ENCODE measurements at places on chromosomes 6 and 20.

DNA sequence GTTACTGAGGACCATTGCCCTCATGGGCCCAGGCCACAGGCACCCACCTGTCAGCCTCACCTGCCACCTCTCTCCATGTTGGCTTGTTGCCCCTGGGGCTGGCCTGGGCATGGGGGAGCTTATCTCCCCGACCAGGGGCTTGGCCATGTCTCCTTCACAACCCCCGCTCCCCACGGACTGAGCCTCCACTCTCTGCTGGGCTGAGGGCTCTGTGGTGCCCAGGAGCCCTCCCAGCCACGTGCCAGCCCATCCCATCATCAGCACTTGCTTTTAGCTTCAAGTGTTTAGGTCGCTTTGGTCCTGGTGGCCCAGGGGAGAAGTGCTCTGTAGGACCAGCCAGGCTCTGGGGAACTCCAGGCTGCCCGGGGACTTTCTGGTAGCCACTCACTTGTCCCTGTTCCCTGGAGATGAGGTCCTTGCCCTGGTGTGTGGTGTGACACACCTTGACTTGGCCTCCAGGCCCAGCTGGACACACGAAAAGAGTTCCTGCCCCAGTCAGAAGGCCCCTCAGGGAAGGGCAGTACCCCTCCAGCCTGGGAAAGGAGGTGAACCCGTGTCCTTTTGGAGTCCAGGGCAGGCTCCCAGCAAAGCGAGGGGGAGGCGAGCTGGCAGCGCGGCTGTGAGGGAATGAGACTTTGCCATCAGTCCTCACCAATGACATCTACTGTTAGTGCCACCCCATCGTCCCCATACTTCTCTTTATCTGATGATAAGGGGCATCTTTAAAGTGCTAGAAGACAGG is 352.6 kb downstream of the ZFAND3 start:
- DNase-seq = no peak

GRCh38 chr20:25301357-25301920 is 53.6 kb downstream of the PYGB start:
- no peak for DNase-seq

DNA sequence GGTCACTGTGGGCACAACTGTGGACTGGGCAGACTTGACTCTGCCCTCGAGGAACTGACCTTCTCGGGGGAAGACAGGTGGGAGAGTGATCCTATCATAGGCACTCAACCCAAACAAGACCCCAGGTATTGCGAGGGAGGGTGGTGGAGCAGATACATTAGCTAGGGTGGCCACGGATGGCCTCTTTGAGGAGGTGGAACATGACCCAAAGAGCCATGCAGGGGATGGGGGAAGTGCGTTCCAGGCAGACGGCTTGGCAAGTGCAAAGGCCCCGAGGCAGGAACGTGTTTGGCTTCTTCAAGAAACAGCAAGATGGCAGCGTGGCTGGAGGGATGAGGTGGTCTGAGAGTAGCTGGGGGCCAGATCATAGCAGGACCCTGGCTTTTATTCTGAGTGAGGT is 167.6 kb downstream of the NFATC2 start:
- DNase-seq = no peak

GRCh38 chr6:168332020-168332419 is 12.4 kb upstream of the DACT2 start:
- DNase-seq = no peak

GRCh38 chr20:3218307-3218988 is 9.2 kb downstream of the ITPA start:
- peak; percentile 14 for DNase-seq

- no peak for DNase-seq
Observed at GRCh38 chr6:95133578-95133977, 443.8 kb upstream of the MANEA start.

DNA sequence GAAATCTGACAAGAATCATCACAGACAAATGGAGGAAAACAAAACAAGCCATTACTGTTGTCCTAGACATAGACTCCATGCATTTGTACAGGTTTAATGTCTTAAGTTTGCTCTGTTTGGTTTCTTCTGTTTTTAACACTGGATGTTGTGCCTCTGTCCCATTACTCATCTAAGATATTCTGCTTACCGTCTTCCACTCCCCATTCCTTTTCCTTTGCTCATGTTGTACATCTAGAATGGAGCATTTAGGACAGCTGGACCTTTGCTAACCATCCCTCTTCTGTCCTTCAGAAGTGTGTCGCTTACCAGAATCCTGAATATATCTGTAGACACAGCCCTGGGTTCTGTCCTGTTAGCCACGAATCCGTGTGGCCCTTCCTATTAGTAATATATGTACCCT is 35.2 kb downstream of the RAB22A start:
- DNase-seq = no peak

DNA sequence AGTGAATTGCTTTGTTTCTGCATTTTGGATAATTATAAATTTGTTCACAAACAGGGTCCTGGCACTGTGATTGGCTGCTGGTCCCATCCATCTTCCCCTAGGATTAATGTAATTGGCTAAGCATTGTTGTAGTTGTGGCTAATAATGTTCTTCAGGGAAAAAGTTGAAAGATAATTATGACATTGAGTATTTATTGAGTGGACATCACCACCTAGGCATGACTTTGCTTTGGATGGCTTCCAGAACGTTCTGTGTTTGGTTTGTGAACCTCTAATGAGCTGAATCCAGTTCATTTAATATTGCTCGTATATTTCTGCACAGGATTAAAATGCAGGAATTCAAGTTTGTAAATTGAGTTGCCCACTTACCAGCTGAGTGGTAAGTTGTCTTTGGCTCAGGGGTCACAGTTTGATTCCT is 55.1 kb downstream of the ARID1B start:
- DNase-seq = no peak

DNA sequence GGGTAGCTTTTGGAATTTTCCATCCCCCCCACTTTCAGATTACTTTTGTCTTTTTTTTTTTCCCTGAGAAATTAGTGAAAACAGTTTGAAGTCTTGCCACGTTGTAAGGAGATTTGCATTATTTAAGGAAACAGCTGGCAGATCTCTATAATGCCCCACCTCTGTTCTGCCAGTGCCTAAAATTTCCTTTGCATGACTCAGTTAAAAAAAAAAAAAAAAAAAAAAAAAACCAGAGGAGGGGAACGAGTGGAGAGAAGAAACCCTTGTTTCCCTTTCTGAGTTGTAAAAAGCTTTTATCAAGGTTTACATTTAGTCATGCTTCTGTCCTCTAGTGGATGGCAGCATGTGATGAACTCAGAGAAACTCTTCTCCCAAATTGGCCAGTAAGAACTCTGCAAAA is 33.5 kb downstream of the CARMIL1 start:
- DNase-seq = no peak

DNA sequence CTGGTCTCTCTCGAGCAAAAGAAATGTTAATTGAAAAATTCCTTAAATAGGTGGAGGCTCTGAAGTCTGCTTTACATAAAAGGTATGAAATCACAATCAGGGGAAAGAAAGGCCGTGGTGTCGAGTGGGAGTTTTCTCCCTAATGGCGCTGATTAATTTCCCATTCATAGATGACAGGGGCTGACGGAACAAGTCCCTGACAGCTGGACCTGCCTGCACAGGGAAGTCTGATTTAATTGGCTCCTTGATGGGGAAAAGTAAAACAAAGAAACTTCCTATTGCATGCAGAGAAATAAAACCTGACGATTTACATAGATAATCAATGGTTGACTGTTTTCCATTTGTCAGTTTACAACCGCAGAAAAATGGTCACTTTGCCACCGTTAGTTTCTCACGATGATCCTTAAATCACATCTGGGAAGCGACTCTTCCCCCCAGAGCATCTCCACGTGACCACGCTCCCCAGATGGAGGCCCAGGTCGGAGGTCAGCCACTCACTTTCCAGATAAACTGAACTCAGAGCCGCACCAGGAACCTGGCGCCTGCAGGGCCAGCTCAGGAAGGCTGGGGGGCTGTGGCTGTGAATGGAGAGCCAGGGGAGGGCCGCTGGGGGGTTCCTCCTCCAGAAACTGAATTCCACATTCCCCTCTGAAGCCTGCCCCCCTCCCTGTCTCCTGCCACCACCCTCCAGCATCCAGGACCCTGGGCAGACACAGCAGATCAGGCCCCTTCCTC is 55.3 kb downstream of the DLL1 start:
- DNase-seq = no peak

DNA sequence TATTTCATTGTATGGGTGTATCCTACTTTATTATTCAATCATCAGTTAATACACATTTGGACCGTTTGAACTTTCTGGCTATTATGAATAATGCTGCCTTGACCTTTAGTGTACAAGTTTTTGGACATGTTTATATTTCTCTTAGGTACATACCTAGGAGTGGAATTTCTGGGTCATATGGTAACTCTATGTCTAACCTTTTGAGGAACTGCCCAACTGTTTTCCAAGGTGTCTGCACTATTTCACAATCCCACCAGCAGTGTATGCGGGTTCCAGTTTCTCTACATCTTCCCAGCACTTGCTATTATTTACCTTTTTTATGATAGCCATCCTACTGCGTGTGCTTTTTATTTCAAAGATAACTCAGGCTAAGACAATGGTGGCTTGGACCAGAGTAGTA is 14.3 kb upstream of the SLC13A3 start:
- DNase-seq = no peak

- DNase-seq = no peak
Observed at GRCh38 chr20:16216914-16217230, 356.4 kb downstream of the KIF16B start.

Data from caudate nucleus (tissue), 63 donors.